ENCODE measurements at places on chromosomes 5 and 9. TPM values are rescaled to one million over a fixed set of nuclear protein-coding genes. Genes with fewer than 3 reads are reported as not detected.

GRCh38 chr5:159645179-159645846 is 271.0 kb upstream of the ADRA1B start:
- DNase-seq, result no peak

Gene CATSPER3
- total RNA-seq, result 0.06 TPM

Gene TLE1
- 11.3 TPM for total RNA-seq

DNA sequence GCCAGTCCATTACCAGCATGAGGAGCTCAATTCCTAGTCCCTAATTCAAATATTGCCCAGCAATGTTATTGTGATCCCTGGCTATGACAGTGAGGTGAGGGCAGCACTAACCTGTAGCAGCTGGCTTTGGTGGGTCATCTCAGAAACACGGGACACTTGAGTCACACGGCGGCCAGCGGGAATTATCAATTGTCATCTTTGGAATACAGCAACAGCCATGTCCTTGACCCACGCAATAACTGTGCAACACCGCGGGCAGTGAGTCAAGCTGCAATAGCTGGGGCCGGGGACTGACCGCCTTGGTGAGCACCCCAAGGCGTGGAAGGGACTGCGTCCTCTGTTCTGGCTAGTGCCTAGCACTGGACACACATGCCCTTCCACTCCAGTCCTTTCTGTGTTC is 62.5 kb upstream of the ALDH1B1 start:
- no peak for DNase-seq

Gene BRIX1
- 135 TPM for total RNA-seq

DNA sequence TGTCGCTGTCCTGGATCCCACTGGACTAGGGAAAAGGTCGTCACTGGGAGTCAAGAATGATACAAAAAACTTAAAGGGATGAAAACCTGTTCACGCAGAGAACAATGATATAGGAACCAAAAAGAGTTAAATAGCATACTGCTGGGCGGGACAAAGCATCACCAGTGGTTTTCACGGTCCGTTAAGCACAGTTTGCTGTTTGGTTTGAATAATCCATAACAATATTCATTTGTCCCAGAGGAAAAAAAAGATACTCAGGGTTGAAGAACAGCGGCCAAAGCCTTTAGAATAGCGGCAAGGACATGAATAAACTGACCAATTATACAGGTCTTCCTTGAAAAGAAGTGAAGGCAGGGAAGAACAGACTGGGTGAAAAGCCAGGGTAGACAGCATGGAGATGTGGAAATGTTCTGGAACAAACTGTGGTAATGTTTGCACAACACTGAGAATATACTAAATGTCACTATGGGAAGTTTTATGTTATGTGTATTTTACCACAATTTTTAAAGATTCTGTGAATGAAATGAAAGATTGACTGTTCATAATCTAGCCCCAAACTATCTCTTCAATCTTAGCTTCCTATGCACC is 60.8 kb downstream of the MTMR12 start:
- no peak for DNase-seq

- no peak for DNase-seq
Observed at GRCh38 chr9:127644943-127645342, 32.9 kb downstream of the STXBP1 start.

DNA sequence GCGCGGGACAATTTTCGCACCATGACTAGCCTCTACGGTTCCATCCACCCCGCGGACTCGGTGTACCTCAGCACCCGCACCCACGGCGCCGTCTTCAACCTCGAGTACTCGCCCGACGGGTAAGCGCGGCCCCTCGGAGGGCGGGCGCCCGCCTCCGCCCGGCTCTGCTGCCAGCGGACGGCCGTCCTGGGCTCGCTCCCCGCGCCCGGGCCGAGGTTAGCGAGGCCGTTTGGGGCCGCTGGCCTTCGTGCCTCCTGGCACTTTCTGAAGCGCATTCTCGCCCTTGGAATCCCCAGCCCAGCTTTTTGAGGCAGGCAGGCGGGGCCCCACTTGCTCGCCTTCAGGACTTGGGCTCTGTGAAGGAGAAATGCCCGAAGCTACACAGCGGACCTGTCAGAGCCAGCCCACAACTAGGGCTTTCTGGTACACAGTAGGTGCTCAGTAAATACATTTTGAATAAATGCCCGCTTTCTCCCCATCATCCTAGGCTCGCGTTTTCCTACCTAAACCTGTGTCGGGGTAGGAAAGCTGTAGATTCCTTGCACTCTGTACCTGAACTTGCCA is 772 bp downstream of the DCAF10 start:
- peak; percentile 39 for DNase-seq
